Stimulated activated CD4-positive, alpha-beta T cell treated with anti-CD3 and anti-CD28 coated beads, Interleukin-2, amount 100 ng/mL, for 48 hours (primary cell): ENCODE measurements at places on chromosomes 1 and 21.
A peak's percentile ranks its signal among the peaks of the same experiment; 100 is the strongest.

DNA sequence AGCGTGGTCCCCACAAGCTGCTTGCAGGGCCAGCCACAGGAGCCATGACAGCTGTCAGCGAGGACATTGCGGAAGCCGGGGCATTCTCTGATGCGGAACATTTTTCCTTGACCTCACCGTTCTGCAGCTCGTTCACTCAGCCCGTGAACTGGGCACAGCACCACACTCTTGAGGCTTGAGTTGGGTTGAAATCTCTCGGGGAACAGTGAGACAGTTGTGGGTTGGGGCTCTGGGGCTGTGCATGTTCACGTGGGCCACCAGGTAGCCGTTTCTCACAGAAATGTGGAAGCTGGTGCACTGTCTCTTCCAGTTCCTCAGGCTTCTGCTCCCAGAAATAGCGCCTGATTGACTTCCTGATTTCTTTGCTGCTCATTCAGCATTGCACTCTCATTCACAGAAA, 69.8 kb downstream of the SPSB1 start:
- DNase-seq: no peak

DNA sequence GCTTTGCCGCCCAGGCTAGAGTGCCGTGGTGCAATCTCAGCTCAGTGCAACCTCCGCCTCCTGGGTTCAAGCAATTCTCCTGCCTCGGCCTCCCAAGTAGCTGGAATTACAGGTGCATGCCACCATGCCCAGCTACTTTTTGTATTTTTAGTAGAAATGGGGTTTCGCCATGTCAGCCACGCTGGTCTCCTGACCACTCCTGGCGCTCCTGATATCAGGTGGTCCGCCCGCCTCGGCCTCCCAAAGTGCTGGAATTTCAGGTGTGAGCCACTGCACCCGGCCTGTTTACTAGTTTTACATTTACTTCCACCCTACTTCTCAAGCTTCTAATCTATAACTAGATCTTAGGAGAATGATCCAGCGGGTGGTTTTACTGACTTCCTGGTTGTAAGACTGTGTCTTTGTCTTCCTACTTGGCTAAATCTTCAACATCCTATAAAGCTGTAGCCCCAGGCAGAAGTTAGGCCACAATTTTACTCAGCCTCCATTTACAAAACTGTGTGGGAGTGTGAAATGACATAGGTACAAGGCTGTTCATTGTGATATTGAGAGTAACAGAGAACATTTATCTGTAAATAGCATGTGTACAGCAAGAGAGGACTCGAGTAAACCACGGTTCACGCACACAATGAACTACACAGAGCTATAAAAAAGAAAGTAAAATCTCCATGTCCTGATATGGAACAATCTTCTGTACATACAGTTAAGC, 9.6 kb upstream of the POU2F1 start:
- no peak for DNase-seq

DNA sequence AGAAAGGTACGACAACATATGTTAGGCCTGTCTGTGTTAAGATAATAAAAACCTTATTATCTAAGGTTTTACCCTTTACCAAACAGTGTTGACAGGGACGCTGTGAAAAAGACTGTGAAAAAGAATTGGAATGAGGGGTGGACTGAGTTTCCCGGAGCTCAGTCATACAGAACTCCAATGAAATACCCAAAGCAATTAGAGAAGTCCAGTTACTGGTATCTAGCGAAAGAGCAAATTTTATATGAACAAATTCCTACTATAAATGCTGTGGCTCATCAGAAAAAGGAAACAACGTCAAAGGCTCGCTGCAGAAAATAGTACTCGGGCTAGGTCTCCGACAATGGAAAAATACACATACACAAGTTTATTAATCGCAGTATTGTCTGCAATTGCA, 708 bp upstream of the RBBP5 start:
- no peak for DNase-seq

- DNase-seq: peak; percentile 15
These were observed 8.1 kb upstream of the TADA1 start for GRCh38 chr1:166884040-166884642.

DNA sequence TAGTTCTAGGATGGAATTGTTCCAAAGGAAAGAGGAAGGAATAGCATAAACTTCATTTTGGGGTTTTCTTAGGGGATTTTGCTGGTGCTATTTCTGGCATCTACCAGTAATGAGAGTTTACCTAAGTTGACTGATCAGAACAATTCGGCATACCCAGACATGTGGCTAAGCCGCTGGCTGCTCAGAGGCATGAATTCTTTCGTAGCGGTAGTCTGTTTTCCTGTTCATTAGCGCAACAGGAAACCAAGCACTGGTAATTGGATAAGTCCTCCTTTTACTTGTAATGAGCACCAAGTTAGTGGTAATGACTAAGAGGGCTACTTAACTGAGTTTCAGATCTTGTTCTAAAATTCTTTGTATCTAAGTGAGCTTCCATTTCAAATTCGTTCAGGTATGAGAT, 38.6 kb downstream of the C21orf91 start:
- no peak for DNase-seq

DNA sequence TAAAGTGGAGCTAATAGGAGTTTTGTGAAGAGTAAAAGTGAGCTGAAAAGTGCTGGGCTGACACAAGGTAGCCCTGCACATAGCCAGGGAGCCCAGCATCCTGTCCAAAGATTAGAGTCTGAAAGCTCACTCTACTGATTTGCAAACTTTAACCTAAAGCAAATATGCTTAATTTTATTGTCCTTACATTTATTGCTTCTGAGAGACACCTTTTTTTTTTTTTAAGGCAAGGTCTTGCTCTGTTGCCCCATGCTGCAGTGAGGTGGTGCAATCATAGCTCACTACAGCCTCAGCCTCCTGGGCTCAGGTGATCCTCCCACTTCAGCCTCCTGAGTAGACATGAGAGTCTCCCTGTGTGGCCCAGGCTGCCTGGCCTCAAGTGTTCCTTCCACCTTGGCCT, 16.5 kb downstream of the MGST3 start:
- DNase-seq: no peak

DNA sequence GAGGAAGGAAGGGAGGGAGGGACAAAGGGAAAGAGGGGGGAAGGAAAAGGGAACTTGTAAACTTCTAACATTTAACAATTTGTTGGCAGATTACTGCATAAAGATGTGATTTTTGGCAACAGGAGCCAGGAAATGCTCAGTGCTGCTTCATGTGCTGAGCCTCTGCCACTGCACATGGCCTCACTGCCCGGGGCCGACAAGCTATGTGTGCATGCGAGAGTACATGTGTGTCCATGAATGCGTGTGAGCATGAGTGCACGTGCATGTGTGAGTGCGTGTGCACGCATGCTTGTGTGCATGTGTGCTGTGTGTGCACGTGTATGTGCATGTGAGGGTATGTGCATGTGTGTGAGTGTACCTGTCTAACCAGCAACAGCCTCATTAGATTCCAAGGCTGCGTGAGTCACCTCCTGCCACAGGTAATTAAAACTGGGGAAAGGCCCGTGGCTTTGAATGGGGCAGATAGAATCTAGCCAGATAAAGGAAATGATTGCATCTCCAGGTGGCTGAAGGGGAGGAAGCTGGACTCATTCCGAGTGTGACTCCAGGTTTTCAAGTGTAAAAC, 41.4 kb upstream of the TSPEAR start:
- no peak for DNase-seq

DNA sequence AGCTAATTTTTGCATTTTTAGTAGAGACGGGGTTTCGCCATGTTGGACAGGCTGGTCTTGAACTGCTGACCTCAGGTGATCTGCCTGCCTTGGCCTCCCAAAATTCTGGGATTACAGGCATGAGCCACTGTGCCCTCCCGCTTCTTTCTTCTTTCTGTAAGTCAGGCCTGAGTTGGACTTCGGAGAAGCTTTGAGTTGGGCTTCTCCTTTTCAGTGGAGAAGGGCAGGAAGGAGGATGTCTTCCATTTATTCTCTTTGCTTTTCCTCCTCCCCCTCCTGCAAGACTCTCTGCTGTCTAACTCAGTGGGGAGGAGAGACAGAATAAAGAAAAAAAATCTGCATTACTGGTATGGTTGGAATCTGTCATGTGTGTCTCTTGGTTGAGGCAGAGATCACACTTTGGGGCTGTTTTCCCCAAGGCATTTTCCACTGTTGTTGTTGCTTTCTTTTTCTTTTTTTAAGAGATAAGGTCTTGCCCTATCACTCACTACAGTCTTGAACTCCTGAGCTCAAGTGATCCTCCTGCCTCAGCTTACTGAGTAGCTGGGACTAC, 13.2 kb upstream of the DEGS1 start:
- no peak for DNase-seq

GRCh38 chr21:28421716-28422524, 570.8 kb downstream of the LTN1 start:
- no peak for DNase-seq

- DNase-seq: no peak
These were observed 173.1 kb downstream of the HMCN1 start for GRCh38 chr1:185907246-185907645.

DNA sequence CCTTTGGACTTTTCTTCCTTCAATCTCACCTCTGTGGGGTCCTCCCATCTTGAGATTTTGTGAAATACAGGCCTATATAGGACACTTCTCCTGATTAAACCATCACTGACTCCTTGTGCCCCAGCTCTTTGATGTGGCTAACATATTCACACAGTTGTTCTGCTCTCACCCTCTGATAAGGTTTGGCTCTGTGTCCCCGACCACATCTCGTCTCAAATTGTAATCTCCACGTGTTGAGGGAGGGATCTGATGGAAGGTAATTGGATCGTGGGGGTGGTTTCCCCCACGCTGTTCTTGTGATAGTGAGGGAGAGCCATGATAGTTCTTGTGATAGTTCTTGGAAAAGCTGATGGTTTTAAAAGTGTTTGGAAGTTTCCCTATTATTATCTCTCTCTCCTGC, 19.7 kb downstream of the LRRC7 start:
- no peak for DNase-seq

DNA sequence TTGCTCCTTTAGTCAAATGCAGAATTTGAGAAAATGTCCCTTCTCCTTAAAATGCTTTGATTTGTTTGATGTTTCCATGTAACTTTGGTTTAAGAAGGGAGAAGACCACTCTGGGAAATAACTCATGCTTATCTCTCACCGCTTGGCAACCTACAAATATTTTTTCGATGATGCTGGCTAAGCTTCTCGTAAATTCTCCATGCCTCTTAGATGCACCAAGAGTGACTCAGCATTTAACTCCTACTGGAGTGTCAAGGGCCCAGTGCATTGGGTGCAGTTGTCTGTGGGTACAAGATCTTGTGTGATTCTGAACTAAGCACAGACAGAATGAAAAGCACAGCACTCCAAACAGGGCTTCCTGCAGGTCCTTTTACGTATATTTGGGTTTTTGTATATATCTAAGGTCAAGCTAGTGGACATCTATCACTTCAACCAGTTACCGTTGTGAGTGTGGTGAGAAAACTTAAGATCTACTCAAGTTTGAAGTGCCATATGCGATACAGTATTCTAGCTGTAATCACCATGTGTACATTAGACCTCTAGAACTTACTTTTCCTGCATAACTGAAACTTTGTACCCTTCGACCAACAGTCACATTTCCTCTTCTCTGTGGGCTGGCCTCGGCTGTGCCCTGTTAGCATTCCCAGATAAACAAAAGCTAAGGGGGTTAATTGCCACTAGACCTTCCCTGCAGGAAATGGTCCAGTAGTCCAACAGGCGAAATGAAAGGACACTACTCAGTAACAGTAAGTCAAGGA, 55.8 kb downstream of the COL18A1 start:
- no peak for DNase-seq

DNA sequence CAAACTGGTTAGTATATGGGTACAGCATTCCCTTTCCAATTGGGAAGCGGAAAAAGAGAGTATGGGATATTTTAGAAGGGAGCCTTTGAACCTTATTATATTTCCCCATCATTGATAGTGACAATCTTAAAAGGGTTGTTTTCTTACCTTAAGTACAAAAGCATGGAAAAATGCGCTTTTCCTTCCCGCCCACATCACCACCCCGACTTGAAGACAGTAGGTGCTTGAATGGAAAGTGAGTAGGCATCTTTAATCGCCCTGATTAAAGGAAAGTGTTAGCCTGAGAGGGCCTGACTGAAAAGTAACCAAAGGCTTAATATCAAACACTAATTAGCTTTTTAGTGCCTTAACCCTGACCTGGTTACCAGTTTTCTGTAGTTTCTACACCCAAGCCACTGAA, 15.4 kb downstream of the GGPS1 start:
- DNase-seq: no peak

GRCh38 chr1:59173721-59174120, 123.2 kb upstream of the FGGY start:
- no peak for DNase-seq

DNA sequence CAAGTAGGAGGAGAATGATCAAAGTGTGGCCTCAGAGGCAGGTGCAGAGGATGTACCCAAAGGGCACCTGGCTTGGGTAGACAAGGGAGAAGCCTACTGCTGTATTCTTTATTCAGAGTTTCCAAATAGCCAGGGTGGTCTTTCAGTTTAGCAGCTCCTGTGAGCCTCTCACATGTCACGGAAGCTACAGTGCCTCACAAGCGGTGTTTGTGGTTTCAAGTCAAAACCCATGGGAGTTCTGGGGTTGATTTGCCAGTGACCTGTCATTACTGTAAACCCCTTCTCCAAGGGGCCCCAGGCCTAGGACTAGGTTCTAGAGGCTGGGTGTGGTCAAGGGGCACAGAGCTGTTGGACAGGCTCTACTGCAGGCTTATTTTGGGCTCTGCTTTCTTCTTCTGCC, 10.2 kb upstream of the IL10 start:
- DNase-seq: no peak

DNA sequence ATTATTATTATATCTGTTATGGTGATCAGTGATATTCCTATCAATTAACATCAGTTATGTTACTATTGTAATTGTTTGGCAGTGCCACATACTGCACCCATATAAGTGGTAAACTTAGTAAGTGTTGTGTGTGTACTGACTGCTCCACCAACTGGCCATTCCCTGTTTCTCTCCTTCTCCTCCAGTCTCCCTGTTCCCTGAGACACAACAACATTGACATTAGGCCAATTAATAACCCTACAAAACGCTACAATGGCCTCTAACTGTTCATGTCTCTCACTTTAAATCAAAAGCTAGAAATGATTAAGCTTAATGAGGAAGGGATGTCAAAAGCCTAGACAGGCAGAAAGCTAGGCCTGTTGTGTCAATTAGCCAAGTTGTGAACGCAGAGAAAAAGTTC, 6.6 kb upstream of the THRAP3 start:
- no peak for DNase-seq

- no peak for DNase-seq
These were observed 564 bp downstream of the CTPS1 start for GRCh38 chr1:40980068-40980452.

DNA sequence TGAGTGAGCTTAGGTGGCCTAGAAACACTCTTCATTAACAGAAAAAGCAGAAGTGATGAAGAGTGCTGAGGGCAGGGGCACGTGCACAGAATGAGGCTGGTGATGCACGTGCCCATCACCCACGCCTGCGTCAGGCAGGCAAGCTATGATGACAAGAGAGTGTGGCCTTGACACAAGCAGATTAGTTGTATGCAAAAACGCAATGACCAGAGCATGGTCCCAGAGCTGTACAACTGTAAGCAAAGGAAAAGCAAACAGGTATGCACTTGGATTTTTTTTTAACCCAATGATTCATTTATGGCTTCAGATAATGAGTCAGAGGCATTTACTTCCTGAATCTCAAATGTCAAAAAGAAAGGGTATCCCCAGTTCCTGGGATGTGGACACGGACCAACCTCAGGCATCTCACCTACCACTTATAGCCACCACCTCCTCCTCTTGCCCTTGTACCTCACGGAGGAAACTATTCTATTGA, 9.1 kb upstream of the TMEM61 start:
- no peak for DNase-seq
